ENCODE measurements at places on chromosomes 2 and 18.

GRCh38 chr2:71681626-71682025 lies 228.3 kb downstream of the DYSF start:
- no peak for DNase-seq

DNA sequence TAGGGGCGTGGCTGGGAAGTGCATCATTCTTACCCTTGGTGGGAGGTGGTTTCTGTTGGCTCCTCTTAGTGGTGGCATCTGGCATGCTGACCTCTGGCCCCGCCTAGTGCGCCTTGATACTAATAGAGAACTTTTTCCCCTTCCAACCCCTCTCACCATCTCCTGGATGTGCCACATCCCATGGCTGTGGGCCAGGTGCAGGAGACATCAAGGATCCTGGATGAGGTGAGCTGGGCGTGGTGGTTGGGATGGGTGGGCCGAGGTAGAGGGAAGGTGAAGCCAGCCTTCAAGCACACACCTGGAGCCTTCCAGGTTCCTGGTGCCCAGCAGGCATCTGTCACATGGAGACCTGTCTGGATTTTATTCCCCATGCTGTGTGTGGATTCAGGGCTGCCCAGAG lies 149.2 kb downstream of the DYSF start:
- no peak for DNase-seq

- no peak for DNase-seq
Observed at GRCh38 chr18:40040574-40040973, 1914.5 kb upstream of the PIK3C3 start.

DNA sequence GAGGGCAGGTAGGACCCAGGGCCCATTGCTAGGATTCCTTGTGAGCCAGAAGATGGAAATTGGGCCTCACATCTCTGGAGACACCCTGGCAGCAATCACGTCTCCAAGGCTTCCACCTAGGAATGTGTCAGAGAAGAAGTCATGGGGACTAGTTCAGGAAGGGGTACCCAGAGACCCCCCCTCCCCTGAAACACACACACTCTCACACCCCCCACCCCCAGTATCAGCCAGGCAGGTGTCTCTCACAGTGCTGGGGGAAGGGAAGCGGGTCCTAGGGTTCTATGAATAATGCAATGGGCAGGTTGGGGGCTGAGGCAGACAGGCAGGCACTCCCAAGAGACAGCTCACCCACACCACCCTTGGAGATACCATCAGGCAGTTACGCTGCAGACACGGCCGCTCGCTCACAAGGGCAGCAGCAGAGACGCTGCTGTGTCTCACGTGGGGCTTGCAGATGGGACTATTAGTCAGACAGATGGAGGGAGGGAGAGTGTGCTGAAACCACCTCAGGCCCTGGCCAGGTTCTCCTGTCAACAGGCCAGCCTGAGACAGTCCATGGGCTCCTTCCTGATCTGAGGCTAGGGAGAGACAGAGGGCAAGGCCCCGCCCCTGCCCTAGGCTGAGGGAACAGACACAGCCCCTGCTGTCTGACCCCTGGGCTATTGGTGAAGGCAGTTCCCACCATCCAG lies 134.6 kb downstream of the CYP26B1 start:
- no peak for DNase-seq

DNA sequence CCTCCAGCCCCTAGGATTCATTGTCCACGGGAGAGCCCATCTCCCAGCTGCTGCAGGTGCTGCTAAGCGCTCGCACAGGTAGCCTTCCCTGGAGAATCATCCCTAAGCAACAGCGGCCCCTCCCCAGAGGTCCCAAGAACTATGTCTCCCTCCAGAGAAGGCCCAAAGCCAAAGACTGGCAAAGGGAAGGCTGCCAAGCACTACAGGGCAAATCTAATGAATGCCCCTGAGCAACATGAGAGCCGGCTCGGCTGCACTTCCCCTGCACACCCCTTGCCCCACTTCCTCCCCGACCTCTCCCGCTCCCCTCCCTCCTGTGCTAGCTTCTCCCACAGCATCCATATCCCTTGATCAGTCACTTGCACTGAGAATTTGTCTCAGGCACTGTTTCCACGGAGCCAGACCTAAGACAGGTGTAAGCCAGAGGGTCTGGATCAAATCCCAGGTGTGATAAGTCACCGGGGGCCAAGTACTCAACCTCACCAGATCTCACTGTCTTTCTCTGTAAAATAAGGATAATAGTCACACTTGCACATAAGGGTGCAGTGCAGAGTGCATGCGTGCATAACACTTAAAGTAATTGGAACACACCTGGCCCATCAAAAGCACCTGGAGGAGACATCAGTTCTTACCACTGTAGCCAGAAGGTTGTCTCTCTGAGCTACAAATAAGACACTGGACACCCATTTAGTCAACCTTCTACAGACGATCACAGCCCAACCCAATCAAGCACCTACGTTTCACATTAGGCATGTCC lies 20.1 kb upstream of the COL6A3 start:
- no peak for DNase-seq

GRCh38 chr18:70165936-70166335 lies 39.6 kb downstream of the RTTN start:
- DNase-seq: no peak

DNA sequence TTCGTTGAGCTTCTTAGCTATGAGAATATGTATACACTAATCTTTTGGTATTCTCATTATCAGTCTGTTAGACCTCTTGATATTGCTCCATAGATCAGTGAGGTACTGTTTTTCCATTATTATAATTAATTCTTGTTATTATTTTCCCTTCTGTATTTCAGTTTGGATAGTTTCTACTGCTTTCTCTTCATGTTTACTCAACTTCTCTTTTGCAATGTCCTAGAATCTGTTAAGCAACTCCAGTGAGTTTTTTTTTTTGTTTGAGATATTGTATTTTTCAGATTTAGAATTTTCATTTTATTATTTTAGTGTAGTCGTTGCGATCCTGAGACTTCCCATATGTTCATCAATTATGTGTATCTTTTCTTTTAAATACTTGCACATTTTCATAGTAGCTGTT lies 260.8 kb downstream of the SETBP1 start:
- DNase-seq: no peak

DNA sequence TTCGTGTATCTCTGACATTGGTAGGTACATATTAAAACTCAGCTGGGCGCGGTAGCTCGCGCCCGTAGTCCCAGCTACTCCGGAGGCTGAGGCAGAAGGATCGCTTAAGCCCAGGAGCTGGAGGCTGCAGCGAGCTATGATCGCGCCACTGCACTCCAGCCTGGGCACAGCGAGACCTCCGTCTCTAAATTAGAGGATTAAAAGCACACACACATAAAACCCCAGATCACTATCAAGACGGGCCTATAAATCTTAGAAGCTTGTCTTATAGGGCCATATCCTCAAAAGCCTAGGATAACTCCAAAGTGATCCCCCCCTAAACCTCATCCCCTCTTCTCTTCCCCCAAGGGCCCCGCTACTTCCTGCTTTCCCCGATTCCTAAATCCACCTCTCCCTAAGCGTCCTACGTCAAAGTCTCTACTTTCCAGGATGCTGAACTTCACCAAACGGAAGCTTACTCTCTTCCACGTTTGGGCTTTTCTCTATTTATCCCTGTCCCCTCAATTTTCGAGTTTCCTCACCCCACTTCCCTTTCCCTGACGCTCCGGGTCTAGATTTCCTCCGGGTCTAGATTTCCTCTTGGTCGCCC lies 707 bp downstream of the KRCC1 start:
- no peak for DNase-seq

- DNase-seq: no peak
Observed at GRCh38 chr2:66772618-66773017, 337.7 kb downstream of the MEIS1 start.

DNA sequence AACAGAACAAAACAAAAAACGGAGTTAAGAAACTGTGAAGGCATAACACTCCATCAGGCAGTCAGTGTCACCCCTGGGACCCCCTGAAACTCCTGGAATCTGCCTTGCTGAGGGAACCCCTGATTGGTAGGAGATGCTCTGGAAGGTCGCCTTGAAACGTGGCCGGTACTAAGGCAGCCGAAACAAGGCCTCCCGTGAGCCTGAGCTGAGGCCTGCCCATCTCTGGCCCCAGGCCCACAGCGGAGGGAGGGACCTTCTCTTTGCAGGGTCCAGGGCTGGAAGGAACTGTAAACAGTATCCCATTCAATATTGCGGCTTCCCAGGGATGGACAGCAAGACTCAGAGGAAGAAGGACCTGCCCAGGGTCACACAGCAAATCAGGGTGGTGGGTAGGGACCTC lies 155.7 kb downstream of the INHBB start:
- no peak for DNase-seq

- no peak for DNase-seq
Observed at GRCh38 chr2:67389286-67389685, 7.8 kb upstream of the ETAA1 start.

- DNase-seq: no peak
Observed at GRCh38 chr18:58552057-58552461, 76.8 kb downstream of the ALPK2 start.

DNA sequence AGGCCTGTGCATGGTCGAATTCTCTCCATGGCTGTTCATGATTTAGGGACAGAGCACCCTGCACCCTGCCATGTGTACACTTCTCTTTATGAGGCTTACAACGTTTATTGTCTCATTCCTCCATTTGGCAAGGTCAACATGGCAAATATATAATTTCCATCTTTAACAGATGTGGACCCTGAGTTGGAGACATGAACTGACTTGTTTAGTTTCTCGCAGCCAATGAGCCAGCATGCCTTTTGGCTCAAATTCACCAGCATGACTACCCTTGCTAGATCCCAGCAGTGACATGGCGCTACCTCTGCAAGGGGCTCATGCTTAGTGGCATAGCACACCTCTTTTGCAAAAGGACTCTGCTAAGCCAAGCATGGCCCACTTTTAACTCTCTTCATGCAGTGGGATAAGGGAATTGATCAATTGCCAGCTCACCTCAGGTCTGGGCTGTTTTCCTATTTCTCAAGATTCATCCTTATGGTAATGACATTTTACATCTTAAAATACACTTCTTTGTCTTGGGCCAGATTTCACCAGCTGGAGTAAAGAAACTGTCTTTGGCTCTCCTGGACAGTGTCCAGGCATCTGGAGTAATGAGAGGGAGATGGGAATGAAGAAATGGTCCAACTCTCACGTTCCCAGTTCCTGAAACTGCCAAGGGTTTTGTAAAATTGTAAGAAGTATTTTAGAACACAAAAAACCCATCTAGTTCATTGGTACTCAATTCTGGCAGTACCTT lies 159.5 kb downstream of the SETBP1 start:
- DNase-seq: no peak

GRCh38 chr2:228283491-228284171 lies 102.1 kb upstream of the SPHKAP start:
- DNase-seq: no peak

DNA sequence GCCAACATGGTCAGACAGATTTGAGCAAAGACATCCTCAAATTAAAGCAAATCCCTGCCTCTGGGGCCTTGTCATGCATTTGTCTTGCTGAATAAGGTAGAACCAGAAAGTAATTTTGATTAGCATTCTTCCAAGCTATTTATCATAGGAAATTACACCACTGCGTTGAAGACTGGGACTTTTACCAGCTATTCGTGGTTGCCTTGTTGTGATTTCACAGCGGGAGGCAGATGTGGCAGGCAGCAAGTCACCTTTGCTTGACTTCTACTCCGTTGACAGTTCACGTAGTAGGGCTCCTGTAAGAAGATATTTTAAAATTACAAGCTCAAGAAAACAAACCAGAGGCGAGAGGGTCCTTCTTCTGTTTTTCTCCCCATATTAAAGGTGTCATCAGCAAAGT lies 80.6 kb downstream of the EN1 start:
- DNase-seq: no peak

DNA sequence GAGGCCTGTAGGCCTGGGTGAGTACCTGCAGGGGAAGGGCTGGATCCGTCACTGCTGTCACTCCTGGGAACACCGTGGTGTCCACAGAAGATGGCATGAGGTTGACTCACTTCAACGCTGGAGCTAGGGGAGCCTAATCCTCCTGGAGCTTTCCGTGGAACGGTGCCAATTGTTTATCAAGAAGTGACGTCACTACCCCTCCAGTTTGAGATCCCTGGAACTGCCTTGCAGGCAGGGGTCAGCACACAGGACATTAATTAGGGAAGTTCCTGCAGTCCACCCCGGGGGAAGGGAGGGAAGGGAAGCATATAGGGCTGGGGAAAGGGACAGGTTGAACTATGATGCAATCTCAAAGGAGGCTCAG lies 408.6 kb downstream of the GALR1 start:
- no peak for DNase-seq

DNA sequence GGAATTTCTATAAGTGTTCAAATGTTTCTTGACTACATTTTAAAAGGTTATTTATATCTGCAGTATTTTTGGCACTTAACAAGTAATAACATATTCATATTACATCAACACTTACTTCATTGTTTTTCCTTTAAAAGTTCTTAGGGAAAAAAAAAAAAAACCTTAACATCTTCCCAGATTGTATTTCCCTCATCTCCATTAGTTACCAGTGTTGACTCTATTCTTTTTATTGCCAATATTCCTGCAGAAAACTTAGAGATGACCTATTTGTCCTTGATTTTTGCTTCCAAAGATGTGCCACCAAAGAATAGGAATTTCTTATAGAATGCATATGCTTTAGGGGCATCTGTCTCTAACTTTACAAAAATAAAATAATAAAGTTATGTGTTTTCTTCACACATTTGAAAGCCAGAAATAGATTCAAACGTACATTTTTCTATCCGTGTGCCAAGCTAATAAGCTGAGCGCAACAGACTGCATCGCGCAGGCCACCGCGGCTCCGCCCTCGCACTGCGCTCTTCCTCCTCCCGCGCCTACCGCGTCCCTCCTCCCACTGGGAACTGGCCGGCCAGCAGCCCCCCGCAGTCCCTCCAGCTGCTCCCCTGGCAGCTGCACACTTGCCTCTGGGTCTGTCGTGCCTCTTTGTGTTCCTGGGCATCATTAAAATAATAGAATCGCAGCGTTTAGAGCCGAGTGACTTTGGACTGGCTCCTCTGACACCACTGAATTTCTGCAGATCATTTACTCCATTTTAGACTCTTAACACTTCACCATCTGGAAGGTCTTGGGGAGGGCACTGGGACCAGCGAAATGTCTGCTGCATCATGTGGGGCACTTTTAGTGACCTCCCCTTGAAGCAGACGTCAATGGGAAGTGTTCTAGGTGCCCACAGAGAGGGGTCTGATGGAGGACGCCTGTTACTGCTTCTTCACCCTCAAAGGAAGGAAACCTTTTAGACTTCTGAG lies 21.2 kb upstream of the NAB1 start:
- no peak for DNase-seq

GRCh38 chr18:25365242-25365641 lies 13.3 kb upstream of the ZNF521 start:
- no peak for DNase-seq

GRCh38 chr2:196252408-196253115 lies 81.2 kb upstream of the STK17B start:
- no peak for DNase-seq

GRCh38 chr2:44267796-44268648 lies 7.3 kb upstream of the SLC3A1 start:
- DNase-seq: no peak

DNA sequence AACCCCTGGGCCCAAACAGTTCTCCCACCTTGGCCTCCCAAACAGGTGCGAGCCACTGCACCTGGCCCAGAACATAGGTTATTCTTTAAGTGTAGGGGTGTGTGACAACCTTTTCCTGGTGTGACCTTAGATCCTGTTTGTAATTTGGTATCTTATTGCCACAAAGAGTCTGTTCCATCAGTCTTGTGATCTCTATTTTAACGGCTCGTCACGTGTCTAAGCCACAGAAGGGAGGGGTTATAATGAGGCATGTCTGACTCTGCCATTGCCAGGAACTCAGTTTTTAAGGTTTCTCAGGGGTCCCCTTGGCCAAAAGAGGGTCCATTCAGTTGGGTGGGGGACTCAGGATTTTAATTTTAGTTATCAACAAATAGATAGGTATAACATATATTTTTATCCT lies 4.4 kb upstream of the ALS2 start:
- DNase-seq: no peak
